ENCODE measurements at places on chromosomes 3 and 15.

DNA sequence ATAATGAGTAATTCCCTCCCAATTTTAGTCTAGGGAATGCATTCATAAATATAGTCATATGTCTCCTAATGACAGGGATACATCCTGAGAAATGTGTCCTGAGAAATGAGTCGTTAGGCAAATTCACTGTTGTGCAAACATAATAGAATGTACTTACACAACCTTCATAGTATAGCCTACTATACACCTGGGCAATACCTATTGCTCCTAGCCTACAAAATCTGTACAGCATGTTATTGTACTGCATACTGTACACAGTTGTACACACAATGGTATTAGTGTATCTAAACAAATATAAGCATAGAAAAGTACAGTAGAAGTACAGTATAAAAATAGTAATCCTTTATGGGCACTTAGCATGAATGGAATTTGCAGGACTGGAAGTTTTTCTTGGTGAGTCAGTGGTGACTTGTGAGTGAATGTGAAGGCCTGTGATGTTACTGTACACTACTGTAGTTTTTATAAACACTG lies 6.6 kb downstream of the DTWD1 start:
- no peak for DNase-seq

DNA sequence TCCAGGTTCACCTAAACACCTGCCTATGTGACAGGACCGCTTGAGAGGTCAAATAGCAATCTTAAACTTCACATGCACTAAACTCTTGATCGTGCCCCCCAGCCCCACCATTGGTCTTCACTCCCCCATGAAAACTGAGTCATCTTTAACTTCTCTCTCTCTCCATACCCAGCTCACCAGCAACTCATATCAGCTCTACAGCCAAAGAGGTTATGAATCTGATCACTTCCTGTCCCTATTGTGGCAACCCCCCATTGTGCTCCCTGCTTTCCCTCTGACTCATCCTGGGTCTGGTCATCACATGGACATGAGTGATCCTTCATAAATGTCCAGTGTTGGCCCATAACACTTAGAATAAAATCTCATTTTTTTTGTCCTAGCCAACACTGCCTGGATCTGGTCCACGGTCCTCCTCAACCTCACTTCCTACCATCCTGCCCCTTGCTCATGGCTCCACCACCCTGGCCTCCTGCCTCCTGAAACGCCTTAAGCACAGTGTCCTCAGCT lies 103.4 kb upstream of the HACD2 start:
- no peak for DNase-seq

GRCh38 chr15:89352476-89352875 lies 17.9 kb upstream of the POLG start:
- no peak for DNase-seq

- DNase-seq, result no peak
These were observed 278.9 kb upstream of the STT3B start for GRCh38 chr3:31253782-31254181.

DNA sequence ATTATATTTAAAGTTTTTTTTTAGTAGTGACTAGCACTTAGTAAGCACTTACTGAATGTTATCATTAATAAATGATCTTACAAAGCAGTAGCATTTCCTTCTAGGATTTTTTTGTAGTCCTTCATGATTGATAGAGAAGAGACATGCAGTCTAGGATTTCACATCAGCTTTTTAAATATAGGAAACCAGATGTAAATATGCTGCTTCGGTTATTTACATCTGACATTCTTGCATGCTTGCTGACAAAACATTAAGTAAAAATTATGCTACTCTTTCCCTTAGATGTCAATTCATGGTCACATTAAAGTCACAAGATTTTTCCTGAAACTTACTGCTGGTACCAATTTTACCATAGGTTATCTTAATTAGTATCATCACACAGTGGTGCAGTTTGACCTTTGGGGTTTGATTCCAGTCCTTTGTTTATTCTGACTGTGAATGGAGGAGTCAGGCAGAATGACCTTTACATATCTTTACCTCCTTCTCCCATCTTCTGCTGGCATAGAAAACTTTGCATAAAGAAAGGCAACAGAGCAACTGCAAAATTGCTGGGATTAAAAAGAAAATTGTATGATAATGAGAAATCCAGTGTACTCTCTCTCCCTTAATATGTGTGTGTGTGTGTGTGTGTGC lies 286.5 kb downstream of the LPP start:
- no peak for DNase-seq

DNA sequence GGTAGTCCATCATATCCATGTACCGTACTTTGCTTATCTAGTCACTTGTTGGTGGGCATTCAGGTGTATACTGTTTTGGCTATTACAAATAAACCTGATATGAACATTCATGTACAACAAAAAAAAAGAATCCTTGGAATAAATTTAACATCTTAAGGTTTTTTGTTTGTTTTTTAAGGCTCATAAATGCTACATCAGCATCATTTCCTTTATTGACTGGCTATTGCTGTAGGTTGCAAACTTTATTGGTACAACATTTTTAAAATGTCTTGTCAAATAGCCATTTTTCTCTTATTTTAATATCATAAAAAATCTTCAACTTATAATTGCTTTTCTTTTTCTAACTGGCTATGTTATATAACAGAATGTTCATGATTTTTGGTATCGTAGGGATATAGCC lies 16.2 kb downstream of the DHFR2 start:
- DNase-seq, result no peak

GRCh38 chr3:98360681-98361080 lies 7.0 kb downstream of the OR5K4 start:
- DNase-seq, result no peak

GRCh38 chr3:65551945-65552344 lies 486.8 kb downstream of the MAGI1 start:
- DNase-seq, result no peak

- no peak for DNase-seq
These were observed 638.6 kb upstream of the TBL1XR1 start for GRCh38 chr3:177835917-177836316.

GRCh38 chr3:55974421-55975165 lies 487.5 kb upstream of the WNT5A start:
- DNase-seq, result no peak

- DNase-seq, result no peak
These were observed 28.3 kb downstream of the IDH3A start for GRCh38 chr15:78177447-78177873.

DNA sequence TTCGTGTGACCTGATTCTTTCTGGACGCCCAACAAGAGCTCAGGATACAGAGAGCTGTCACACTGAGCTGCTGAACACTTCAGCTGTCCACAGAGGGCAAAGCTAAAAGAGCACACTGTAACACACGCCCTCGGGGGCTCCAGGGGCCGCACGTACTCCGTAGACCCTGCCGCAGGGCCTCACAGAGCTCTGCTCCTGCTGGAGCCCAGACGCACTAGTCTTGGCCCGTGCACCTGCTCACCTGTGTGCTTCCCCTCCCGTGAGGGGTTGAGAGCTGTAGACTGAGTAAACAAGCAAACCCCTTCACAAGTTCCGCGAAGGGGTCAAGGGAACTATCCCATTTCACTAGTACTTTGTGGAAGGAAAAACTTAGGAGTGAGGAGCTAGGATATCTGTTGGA lies 30.7 kb upstream of the TUSC7 start:
- no peak for DNase-seq

DNA sequence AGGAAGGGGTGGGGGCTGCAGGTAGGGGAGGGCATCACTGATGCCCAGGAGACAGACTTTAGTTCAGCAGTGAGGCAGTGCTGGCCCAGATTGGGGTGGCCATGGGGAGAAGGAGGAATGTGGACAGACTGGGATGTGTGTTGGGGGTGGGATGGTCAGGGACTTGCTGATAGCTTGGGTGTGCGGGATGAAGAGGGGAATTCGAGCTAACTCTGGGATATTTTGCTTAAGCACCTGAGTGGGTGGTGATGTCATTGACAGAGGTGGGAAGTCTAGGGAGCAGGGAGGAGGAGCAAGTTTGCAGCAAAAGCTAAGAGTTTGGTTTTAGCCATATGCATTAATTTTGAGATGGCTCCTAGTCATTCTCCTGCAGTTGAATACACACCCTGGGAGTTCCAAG lies 207.5 kb downstream of the RPLP1 start:
- no peak for DNase-seq

DNA sequence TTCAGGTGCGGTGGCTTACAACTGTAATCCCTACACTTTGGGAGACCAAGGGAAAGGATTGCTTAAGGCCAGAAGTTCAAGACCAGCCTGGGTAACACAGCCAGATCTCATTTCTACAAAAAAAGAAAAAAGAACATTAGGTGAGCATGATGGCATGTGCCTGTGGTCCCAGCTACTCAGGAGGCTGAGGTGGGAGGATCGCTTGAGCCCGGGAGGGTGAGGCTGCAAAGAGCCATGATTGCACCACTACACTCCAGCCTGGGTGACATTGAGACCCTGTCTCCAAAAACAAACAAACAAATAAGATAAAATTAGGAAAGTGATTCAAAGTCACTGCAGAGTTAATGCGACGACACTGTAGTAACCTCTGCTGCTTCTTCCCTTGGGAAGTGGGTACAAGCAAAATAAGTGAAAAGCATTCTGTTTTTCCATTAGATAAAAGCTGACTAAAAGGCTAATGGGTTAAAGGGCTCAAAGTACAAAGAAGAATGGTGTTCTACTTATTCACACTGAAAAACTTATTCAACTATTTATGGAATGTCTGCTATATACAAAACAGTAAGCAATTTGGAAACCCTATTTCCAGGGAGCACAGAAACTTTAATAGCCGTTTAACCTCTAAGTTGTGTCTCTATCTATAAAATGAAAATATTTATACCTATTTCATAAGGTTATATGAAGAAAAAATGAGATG lies 8.0 kb upstream of the RPS27L start:
- DNase-seq, result no peak

DNA sequence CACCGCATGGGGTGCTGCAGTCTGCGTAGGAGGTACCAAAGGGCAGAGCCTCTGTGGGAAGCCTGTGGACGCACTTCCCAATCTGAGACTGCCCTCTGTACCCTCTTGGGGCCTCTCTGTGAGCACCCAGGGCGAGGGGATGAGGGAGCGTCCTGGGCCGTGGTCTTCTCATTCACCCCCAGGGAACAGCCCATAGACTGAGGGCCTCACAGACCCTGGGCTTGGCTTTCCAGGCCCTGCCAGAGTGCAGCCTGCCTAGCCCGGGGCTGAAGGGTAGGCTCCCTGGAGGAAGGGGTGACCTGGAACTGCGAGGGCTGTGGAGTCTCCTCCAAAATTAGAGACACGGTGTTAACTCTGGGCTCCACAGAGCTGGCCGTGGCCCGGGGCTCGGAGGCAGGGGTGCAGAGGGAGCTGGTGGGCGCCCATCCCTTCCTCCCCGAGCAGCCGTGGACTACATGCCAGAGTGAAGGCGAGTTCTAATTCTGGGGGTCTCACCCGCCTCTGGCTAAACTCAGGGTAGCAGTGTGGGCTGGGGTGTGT lies 468 bp upstream of the SPTBN5 start:
- DNase-seq, result no peak
